ENCODE measurements at places on chromosomes 1 and 21. TPM values are rescaled to one million over a fixed set of nuclear protein-coding genes. Genes with fewer than 3 reads are reported as not detected.

The CD2 gene
- polyA plus RNA-seq, result 409 TPM

The TMOD4 gene
- polyA plus RNA-seq, result not detected

The FAM72C gene
- not detected for polyA plus RNA-seq

The DCST1 gene
- not detected for polyA plus RNA-seq

The PEX19 gene
- polyA plus RNA-seq, result 84.0 TPM

The PGLYRP3 gene
- polyA plus RNA-seq, result not detected

The LRRC39 gene
- polyA plus RNA-seq, result not detected

The MRPL39 gene
- polyA plus RNA-seq, result 53.0 TPM

The CLEC20A gene
- not detected for polyA plus RNA-seq

The AXDND1 gene
- polyA plus RNA-seq, result not detected

The NECTIN4 gene
- polyA plus RNA-seq, result not detected

The TAF13 gene
- 0.68 TPM for polyA plus RNA-seq

The PLEKHN1 gene
- polyA plus RNA-seq, result 0.50 TPM

The SAMD11 gene
- not detected for polyA plus RNA-seq

The EBNA1BP2 gene
- 72.2 TPM for polyA plus RNA-seq

The FAM177B gene
- not detected for polyA plus RNA-seq

The FBXO2 gene
- 7.5 TPM for polyA plus RNA-seq

The IFI44L gene
- 12.4 TPM for polyA plus RNA-seq

DNA sequence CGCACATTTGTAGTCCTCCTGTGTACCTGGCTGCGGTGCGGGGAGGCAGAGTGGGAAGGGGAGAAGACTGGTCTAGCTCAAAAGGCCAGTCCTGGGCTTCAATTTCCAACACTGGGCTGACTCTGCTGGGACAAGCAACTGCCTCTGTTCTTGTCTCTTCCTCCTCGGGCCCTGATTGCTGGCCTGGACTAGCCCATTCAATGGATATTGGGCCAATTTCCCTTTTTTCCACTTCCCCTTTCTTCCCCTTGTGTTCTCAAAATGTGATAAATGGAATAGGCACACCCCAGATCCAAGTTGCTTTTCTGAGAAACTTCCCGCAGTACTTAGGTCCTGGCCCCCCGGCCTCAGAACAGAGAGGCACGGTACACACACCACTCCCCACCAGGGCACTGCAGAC lies 48.2 kb downstream of the SPSB1 start:
- no peak for DNase-seq

- DNase-seq, result no peak
These were observed 2.8 kb downstream of the DOP1B start for GRCh38 chr21:36159356-36159921.

GRCh38 chr1:81032973-81033425 lies 767.7 kb upstream of the ADGRL2 start:
- no peak for DNase-seq

GRCh38 chr1:30427545-30427944 lies 295.8 kb downstream of the MATN1 start:
- no peak for DNase-seq

DNA sequence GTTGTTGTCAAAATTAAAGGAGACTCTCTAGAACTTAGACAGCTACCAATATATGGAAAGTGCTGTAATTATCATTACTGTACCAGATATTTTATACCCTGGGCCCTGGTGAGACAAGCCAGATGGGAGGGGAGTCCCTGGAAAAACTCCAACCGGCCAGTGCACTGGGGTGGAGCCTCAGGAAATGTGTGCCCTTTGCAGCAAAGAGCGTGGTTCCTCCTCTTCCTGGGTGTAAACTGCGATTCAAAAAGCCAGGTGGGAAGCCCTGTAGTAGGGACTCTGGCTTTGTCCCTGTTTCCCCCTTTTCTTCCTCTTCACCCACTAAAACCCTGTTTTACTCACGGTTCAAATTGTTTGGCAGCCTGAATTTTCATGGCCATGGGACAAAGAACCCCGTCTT lies 812.3 kb downstream of the PLA2G4A start:
- no peak for DNase-seq

GRCh38 chr21:36200081-36200561 lies 43.5 kb downstream of the DOP1B start:
- DNase-seq, result no peak

DNA sequence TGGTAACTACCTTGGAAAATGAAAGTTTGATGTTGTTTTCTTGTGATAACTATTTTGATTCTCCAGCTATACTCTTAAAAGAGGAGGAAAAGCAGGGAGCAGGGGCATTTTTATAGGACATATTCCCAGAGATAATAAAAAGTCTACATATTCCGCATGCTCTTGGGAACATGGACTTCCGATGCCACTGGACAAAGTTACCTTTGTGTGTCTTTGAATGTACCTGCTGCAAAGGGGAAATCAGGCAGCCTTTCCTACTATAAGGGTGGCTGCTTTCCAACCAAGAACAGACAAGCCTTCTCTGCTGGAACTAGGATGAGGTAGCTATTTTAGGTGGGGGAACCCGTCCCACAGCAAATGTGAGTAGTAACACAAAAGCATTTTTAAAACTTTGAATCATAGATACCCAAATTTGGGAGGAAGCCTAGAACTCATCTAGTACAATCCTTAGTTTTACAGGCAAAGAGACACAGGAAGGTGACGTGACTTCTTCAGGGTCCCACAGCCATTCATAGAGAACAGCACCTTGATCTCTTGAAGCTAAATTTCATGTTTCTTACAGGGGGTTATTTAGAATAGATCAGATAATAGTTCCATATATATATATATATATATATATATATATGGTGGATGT lies 179.9 kb downstream of the FASLG start:
- no peak for DNase-seq

DNA sequence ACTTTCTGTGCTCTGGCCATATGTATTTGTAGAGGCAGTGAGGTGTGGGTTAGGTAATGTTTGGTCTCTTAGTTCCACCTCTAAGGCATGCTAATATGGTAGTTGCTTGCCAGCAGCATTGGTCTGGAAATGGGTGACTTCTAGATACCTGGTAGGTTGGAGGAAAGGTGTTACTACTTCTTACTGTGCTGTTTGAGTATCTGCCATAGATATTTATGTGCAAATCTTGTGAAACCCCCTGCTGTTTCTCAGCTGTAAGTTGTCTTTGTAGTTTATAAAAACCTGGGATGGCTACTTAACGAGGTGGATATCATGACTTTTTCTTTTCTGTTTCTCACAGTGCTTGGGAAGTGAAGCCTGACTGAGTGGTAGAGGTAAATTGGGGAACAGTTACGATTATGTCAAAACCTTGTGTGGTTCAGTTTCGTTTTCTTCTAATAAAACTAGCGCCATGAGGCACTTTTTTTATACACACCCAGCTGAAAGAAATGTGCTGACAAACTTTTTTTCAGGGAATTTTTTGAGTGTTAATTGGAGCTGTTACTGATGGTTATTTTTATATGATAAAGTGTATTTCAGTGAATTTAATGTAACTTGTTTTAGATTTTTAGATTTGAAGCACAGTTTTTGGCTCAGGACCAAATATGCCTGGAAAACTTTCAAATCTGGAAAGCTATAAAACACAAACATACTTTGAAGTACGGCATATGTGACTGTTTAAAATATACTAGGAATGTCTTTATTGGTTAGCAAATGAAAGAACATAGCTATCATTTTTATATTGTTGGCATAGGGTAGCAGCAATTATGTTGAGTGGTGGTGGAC lies 42.1 kb downstream of the CAMSAP2 start:
- no peak for DNase-seq

GRCh38 chr1:164630626-164631396 lies 71.8 kb downstream of the PBX1 start:
- DNase-seq, result no peak

- DNase-seq, result no peak
These were observed at the start of gene B3GALT6 for GRCh38 chr1:1232208-1232795. Gene B3GALT6, plus strand, starts transcription at chr1:1232237. Its CDS starts 42 bp downstream, at chr1:1232279.

- DNase-seq, result no peak
These were observed 429.0 kb downstream of the PRDM2 start for GRCh38 chr1:14129009-14129408.

DNA sequence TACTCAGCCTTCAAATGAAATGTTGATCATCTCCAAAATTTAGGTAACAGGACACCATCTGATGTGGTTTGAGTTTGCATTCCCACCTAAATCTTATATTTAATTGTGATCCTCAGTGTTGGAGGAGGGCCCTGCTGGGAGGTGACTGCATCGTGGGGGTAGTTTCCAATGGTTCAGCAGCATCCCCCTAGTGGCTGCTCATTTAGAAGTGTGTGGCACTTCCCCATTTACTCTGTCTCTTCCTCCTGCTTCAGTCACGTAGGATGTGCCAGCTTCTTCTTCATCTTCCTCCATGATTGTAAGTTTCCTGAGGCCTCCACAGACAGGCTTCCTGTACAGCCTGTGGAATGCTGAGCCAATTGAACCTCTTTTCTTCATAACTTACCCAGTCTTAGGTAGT lies 731.2 kb downstream of the USP25 start:
- DNase-seq, result no peak

DNA sequence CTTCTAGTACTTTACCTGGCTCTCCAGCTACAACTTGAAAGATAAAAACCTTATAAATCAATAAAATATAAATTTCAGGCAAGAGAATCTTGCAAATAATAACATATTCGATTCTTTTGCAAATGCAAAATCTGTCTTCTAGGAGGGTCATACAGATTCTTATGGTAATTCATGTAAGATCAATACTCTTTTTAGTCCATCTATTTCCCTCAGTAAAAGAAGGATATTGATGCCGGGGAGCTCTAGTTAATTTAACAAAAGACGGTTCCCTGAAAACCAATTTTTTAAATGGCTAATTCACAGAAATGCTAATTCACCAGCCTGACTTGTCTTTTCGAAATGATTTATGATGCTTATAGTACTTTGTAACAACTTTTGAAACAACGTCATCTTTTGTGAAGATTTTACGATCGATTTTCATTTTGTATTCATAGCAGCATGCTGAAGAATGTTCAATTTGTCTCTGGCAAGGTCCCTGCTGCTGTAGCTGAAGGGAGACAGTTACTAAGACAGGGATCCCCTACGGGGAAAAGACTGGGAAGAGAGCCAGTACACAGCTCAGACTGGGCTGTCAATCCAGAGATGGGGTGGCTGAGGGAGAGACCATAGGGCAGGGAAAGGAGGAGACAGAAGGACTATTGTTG lies 90.6 kb upstream of the SPAG17 start:
- DNase-seq, result no peak

GRCh38 chr1:165576536-165576935 lies 32.7 kb downstream of the LRRC52 start:
- DNase-seq, result no peak

- no peak for DNase-seq
These were observed 174.0 kb upstream of the ATP1B1 start for GRCh38 chr1:168932539-168932938.

DNA sequence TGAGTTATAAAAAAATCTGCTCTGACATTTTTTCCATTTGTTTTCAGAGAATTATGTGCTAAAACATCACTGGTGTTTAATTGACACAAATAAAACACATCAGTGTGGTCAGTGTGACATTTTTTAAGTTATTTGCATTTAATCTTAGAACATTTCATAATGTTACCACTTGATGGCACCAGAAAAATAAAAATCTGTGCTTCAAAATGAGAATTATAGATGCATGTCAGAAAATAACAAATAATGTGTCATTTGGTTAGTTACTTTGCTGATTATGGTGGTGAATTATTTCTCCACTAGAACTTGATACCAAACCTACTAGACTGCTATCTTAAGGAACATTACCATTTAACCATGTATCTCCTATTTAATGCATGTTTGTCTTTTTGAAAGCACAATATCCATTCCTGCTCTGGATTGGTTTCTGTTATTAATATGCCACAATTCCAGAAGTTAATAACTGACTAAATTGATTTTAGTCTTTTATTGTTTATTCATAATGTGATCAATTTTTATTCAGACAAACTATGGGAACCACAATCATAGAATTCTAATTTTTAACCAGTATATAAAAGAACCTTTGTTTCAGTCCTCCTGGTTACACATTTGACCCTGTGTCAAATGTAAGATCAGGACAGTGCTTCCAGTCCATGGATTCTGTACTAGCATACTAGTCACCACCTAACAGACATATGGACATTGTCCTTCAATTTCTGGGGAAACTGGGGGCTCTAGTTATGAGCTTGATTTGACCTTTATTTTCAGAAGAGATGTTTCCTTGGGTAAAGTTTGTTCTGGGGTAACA lies 81.0 kb downstream of the RPS6KC1 start:
- DNase-seq, result no peak

- DNase-seq, result no peak
These were observed 51.3 kb downstream of the PRPF38A start for GRCh38 chr1:52455686-52456085.

GRCh38 chr1:94531664-94532063 lies 9.9 kb downstream of the F3 start:
- DNase-seq, result no peak

DNA sequence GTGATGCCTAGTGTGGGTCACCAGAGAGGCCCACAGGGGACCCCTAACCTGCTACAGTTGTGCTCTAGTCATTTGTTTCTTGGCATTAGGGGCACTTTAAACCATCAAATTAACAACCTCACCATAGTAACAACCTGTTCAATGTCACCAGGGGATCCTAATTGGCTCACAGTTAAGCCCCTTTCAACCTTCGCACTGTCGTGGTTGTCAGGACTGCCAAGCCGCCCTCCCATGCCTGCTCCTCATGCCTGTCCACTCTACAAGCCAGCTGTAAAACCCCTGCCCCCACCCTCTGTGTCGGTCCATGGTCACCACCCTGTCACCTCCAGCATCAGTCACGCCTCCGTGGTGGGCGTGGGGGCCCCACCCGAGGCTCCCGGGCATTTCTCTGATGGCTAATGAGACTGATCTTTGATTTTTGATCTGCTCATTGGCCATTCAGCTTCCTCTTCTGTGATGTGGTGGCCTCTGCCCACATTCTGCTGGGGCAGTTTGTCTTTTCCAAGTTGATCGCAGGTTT lies 96.6 kb downstream of the WDR4 start:
- no peak for DNase-seq

DNA sequence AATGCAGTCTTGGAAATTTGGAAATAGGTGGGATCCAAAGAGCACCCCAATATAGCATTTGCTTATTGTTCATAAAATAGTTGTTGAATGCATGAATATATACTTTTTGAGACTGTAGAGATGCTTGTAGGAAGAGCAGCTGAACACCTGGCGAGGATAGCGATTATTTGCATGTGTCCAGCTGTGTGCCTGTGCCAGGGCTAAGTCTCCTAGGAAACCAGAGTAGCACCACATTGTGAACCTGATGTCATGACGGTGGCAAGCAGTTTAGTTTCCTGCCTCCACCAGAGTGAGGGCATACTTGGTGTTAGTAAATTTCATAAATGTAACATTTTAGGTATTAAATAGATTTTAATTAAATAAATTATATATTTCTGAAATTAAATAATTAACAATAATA lies 37.3 kb upstream of the IRF2BP2 start:
- DNase-seq, result no peak

GRCh38 chr1:33575324-33575879 lies 103.0 kb downstream of the ZSCAN20 start:
- no peak for DNase-seq

DNA sequence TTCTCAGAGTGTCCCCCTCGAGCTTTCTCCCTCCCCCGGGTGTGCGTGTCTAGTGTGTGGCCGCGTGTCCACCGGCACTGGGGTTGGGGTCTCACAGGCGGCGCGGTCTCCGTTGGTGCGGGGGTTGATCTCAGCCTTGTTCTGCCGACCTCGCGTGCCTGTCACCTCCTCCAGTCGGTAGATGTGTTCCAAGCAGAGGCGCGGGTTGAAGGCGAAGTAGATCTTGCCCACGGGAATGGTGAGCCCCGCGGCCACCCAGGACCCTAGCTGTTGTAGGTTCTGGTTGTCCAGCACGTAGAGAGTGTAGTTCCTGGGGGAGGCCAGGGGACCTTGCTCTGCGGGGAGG lies 9.8 kb downstream of the INSRR start:
- DNase-seq, result no peak

Measured in CD4-positive, alpha-beta memory T cell (primary cell).